Activated CD4-positive, alpha-beta T cell treated with anti-CD3 and anti-CD28 coated beads for 36 hours (primary cell): ENCODE measurements at places on chromosomes 5 and 9. TPM values are rescaled to one million over a fixed set of nuclear protein-coding genes. Genes with fewer than 3 reads are reported as not detected.

DNA sequence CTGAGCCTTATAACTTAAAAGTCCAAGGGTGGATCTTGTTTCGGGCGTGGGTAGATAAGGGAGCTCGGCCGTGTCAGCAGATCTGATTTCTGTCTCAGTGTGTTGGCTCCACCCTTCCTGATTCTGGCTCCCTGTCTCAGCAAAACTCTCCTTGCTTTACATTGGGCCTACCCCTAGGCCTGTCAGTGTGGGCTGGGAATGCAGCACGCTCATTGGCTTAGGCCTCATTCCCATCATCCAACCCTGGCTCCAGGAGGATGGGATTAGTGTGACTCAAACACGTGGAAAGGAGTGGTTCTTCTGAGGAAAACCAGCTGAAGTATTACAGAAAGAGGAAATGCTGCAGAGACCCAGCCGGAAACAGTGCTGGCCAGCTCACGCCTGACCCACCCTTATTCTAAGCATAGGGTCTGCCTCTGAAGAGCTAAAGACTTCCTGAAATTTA, 59.9 kb downstream of the ZFAND5 start:
- no peaks in the 10 kb centered on the region for H3K27me3 ChIP-seq
- DNase-seq = peak; percentile 24
- H3K4me1 ChIP-seq = peaks cover 24% of the 10 kb centered on the region
- no peaks in the 10 kb centered on the region for H3K36me3 ChIP-seq
- peak overlapping the region; percentile 59 for H3K27ac ChIP-seq

DNA sequence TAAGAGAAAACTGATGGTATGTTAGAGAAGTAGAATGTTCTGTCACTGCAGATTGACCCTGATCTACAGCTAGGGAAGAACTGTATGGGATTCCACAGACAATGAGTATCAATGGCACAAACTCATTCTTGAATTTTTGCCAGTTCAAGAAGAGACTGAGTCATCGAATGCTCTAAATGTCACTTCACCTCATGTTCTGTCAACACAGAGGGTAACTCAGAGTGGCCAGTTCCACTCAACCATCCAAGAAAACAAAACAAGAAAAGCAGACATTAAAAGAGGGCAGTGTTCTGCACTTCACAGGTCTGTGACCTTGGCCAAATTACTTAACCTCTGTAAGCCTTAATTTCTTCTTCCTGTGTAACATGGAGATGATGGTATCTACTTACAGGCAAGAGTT, 132.2 kb upstream of the HMHB1 start:
- H3K27me3 ChIP-seq = peaks cover 2% of the 10 kb centered on the region
- no peaks in the 10 kb centered on the region for H3K36me3 ChIP-seq
- H3K27ac ChIP-seq = no peak overlapping the region
- peaks cover 26% of the 10 kb centered on the region for H3K4me1 ChIP-seq
- H3K4me3 ChIP-seq = no peak overlapping the region

DNA sequence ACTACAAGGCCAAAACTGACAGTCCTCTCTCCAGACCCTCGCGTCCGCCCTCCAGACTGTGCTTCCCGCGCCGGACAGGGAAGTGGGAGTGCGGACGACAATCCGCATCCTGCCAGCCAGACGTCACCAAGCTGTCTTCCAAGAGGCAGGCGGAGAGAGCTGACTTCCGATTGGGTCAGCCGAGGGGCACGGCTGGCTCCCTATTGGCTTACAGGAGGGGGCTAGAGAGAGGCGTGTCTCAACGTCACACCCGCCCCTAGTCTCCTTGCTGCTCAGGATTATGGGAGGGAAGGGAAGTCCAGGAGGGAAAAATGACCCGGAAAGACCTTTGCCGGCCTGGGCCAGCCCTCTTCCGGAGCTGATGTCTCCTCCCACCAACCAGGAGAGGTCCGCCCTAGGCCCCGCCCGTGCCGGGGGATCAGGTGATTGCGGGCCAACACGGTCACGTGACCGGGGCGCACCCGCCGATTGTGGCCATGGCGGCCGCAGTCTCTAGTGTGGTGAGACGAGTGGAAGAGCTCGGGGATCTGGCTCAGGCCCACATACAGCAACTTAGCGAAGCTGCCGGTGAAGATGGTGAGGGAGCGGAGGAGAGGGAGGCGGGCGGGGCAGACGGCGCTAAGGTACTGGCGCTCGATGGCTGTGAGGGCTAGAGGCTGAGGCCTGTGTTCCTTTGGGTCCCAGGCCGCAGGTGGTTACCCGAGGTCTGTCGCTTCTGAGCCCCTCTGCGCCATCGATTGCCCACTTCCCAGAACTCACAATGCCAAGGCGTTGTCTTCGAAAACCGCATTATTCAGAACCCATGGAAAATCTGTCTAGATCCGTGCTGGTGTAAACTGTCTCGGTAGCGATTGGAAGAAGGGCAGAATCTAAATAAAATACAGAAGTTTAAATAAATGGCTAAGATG, at the start of gene RIMOC1:
Gene RIMOC1, plus strand, starts transcription at position 453 of the 908 bp plus-strand sequence. Its CDS starts 24 bp downstream, at position 477.
- H3K4me3 ChIP-seq = peak within 1 kb of the TSS; percentile 91
- DNase-seq = peak; percentile 98
- no peaks in the 10 kb centered on the region for H3K27me3 ChIP-seq
- H3K4me1 ChIP-seq = peaks cover 47% of the 10 kb centered on the region
- H3K27ac ChIP-seq = peak within 1 kb of the TSS; percentile 98
- peaks cover 19% of the 10 kb centered on the region for H3K36me3 ChIP-seq

- H3K4me3 ChIP-seq = no peak overlapping the region
- H3K27me3 ChIP-seq = peaks cover 16% of the 10 kb centered on the region
- no peaks in the 10 kb centered on the region for H3K36me3 ChIP-seq
- peak; percentile 24 for DNase-seq
These were observed 39.3 kb downstream of the NR2F1 start for GRCh38 chr5:93622240-93622885.

DNA sequence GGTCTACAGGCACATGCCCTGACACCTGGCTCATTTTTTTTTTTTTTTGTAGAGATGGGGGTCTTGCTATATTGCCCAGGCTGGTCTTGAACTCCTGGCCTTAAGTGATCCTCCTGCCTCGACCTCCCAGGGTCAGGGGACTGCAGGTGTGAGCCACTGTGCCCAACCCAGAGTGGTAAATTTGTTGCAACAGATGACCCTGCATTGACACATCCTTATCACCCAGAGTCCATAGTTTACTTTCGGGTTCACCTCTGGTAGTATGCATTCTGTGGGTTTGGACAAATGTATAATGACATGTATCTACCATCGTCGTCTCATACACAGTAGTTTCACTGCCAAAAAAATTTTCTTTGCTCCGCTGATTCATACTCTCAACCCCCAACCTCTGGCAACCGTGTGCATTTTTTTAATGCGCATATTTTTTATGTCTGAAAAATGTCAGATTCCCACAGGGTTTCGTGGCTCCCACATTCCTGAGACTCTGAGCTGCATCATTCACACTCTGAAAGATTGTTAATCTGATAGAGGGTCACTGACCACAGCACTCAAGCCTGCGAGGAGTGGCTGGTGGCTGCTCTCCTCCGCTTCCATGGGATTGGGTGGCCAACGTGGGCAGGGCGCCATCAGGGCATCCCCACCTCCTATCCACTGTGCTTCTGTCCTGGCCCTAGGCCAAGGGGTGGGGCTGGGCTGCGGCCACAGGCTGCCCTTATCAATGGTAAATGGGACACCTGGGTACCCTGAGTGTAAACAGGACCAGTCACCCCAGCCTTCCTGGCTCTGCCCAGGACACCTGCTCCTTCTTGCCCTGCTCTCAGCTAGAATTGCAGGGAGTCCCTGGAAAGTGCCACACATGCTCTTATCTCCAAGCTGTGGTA, 9.6 kb downstream of the NDST1 start:
- H3K36me3 ChIP-seq = no peaks in the 10 kb centered on the region
- H3K27ac ChIP-seq = no peak overlapping the region
- no peaks in the 10 kb centered on the region for H3K27me3 ChIP-seq
- no peak overlapping the region for H3K4me3 ChIP-seq
- H3K4me1 ChIP-seq = no peaks in the 10 kb centered on the region

DNA sequence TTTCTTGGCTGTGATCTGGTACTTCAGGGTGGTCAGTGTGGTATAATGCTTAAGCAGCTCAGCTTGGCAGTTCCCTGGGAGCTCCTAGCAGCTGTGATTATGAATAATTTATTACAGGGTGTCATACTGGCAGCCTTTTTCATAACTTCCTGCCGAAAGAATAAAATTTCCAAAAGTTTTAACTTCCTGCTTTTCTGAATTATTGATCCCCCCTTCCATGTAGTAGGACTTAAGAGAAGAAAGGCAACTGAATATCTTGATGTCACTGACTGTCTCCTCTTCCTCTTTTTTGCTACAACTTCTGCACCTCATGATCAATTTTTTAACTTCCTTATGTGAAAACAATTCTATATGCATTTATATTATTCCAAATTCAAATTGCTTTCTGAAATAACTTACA, 74.3 kb upstream of the SPEF2 start:
- H3K4me1 ChIP-seq = peaks cover 2% of the 10 kb centered on the region
- H3K4me3 ChIP-seq = no peak overlapping the region
- no peak for DNase-seq

DNA sequence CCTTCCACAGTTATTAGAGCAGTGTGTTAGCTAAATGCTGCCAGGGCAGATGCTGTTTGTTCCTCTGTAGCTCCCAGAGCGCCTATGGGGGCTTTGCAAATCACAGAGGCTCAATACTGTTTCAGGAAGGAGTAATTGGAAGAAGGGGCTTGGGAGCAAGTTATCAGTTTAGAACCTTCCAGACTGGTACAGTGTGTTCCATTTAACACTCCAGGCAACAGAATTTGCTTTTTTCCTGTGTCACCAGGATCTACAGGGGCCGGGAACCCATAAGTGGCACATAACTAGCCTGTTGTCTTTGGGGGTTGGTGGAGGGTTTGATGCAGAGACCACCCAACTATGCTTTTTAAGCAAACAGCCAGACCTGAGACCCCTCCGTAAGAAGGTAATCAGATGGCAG, 307.3 kb upstream of the KCNN2 start:
- H3K4me1 ChIP-seq = no peaks in the 10 kb centered on the region
- H3K27me3 ChIP-seq = peaks cover 43% of the 10 kb centered on the region
- no peak overlapping the region for H3K4me3 ChIP-seq
- no peaks in the 10 kb centered on the region for H3K36me3 ChIP-seq
- H3K27ac ChIP-seq = no peak overlapping the region

GRCh38 chr9:37453827-37454226, 11.4 kb downstream of the ZBTB5 start:
- H3K27ac ChIP-seq = peak overlapping the region; percentile 44
- no peak for DNase-seq
- H3K4me3 ChIP-seq = no peak overlapping the region
- H3K4me1 ChIP-seq = peaks cover 34% of the 10 kb centered on the region

GRCh38 chr9:134100040-134100439, 32.2 kb upstream of the BRD3 start:
- no peaks in the 10 kb centered on the region for H3K36me3 ChIP-seq
- H3K27me3 ChIP-seq = peaks cover 19% of the 10 kb centered on the region
- H3K4me3 ChIP-seq = no peak overlapping the region
- no peak for DNase-seq

GRCh38 chr9:105646879-105647594, 15.2 kb upstream of the TAL2 start:
- H3K27ac ChIP-seq = no peak overlapping the region
- DNase-seq = no peak
- H3K4me3 ChIP-seq = no peak overlapping the region
- H3K4me1 ChIP-seq = no peaks in the 10 kb centered on the region
- H3K36me3 ChIP-seq = no peaks in the 10 kb centered on the region
- no peaks in the 10 kb centered on the region for H3K27me3 ChIP-seq

- H3K4me1 ChIP-seq = peaks cover 55% of the 10 kb centered on the region
- H3K36me3 ChIP-seq = peaks cover 5% of the 10 kb centered on the region
- H3K4me3 ChIP-seq = no peak overlapping the region
These were observed 19.9 kb downstream of the PPP3R2 start for GRCh38 chr9:101574731-101575333.

- peaks cover 3% of the 10 kb centered on the region for H3K4me1 ChIP-seq
- H3K4me3 ChIP-seq = no peak overlapping the region
- DNase-seq = peak; percentile 77
- no peak overlapping the region for H3K27ac ChIP-seq
- H3K36me3 ChIP-seq = no peaks in the 10 kb centered on the region
These were observed 214.3 kb downstream of the GNA14 start for GRCh38 chr9:77433675-77434445.

DNA sequence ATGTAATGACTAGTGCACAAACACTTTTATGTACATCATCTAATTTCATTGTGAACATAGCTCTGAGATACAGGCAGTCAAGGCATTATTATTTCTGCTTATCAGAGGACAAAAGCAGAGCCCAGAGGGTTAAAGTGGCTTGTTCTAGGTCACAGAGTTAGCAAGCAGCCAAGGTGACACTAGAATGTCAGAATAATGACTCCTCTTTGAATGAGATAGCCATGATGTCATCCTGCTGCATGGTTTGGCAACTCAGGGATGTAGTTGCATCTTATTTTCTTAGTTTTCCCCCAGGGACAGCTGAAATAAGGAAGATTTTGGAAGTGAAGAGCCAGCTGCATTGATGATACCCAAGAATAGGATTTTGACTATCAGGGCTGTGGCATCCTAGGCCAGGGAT, 54.4 kb downstream of the KCNV2 start:
- no peak overlapping the region for H3K4me3 ChIP-seq
- DNase-seq = no peak
- no peak overlapping the region for H3K27ac ChIP-seq
- no peaks in the 10 kb centered on the region for H3K27me3 ChIP-seq

- no peak overlapping the region for H3K27ac ChIP-seq
- DNase-seq = no peak
- no peaks in the 10 kb centered on the region for H3K27me3 ChIP-seq
- no peak overlapping the region for H3K4me3 ChIP-seq
These were observed 359.8 kb downstream of the ARL15 start for GRCh38 chr5:53950621-53951020.

GRCh38 chr5:9766581-9766980, 136.4 kb upstream of the TAS2R1 start:
- no peaks in the 10 kb centered on the region for H3K4me1 ChIP-seq
- DNase-seq = no peak
- no peaks in the 10 kb centered on the region for H3K36me3 ChIP-seq
- no peak overlapping the region for H3K4me3 ChIP-seq
- no peaks in the 10 kb centered on the region for H3K27me3 ChIP-seq
- H3K27ac ChIP-seq = no peak overlapping the region

DNA sequence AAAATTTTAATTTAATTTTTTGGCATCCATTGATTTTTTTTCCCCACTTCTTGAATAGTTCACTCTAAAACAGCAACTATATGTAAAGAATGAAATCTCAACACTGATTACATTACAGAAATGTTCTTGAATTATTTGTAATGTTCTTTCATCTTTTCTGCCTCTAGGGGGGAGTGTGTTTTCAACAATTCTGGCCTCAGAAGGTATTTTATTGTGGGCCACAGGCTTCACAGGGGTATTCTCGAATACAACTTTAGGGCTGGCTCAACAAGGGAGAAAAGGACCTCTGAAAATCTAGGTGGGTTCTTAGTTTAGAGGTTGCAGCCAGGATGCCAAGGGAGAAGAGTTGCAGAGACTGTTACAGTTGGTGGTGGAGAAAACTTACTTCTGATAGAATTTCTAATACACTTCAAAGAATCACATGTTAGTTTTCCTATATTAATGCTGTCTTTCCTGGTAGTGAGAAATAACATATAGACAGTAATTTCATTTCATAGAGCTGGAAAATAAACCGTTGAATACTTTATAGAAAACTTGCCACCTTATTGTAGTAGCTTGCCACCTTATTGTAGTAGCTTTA, 3.6 kb upstream of the NPR3 start:
- H3K27ac ChIP-seq = no peak overlapping the region
- H3K27me3 ChIP-seq = peaks cover 49% of the 10 kb centered on the region
- peaks cover 19% of the 10 kb centered on the region for H3K4me1 ChIP-seq

CARTPT gene
- not detected for total RNA-seq

ELOVL7 gene
- 0.69 TPM for total RNA-seq

PCDHB3 gene
- total RNA-seq = not detected

PCDH1 gene
- total RNA-seq = not detected

PCDHA11 gene
- total RNA-seq = not detected

WDR5 gene
- total RNA-seq = 59.2 TPM
